ENCODE measurements at places on chromosomes 12 and 14. TPM values are rescaled to one million over a fixed set of nuclear protein-coding genes. Genes with fewer than 3 reads are reported as not detected.

Gene SSTR1
- not detected for total RNA-seq

Gene ISCU
- total RNA-seq, result 81.1 TPM

Gene PTCSC3
- total RNA-seq, result not detected

Gene ITGB7
- total RNA-seq, result 2.2 TPM

Gene ESPL1
- 33.5 TPM for total RNA-seq

Gene TCHP
- total RNA-seq, result 36.2 TPM

Gene TRPV4
- total RNA-seq, result 12.1 TPM

Gene LRRC10
- not detected for total RNA-seq

Gene TAS2R46
- 0.61 TPM for total RNA-seq

Gene SIX6
- not detected for total RNA-seq

Gene KSR2
- total RNA-seq, result 0.08 TPM

Gene POLE
- 84.5 TPM for total RNA-seq

Gene CLEC4A
- not detected for total RNA-seq

Gene DPY19L2
- 1.3 TPM for total RNA-seq

Gene ALDH2
- total RNA-seq, result 33.6 TPM

Gene LRRC43
- not detected for total RNA-seq

Gene KCNA5
- not detected for total RNA-seq

Gene FAR2
- total RNA-seq, result 14.8 TPM

Gene MMP19
- 3.9 TPM for total RNA-seq

Gene ANAPC7
- total RNA-seq, result 69.3 TPM
